ENCODE measurements at places on chromosomes 12 and 14.

DNA sequence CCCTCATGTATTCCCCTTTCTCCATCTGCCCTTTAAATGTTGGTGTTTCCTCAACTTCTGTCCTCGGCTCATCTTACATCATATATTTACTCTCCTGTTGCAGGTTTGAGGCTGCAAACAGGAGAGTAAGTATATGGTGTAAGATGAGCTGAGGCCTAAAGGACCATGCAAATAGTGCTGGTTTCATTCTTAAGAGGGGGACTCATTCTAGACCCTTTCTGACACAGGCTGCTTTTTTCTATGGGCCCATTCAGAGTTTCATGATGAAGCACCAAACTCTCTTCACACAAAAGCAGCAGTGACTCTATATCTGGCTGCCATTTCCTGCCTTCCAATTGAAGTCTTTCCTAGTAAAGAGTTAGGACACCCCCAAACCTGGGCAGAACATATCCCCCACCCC lies 218.5 kb downstream of the PHLDA1 start:
- DNase-seq: no peak

GRCh38 chr14:73091044-73091443 lies 32.7 kb downstream of the RBM25 start:
- DNase-seq: no peak

GRCh38 chr14:68513137-68513536 lies 279.7 kb downstream of the ZFP36L1 start:
- DNase-seq: no peak

- DNase-seq: no peak
Measured at GRCh38 chr12:14656846-14657245, 39.6 kb downstream of the GUCY2C start.

- DNase-seq: no peak
Measured at GRCh38 chr14:51595881-51596455, 55.7 kb upstream of the FRMD6 start.

- DNase-seq: peak; percentile 65
Measured at GRCh38 chr14:64707661-64708060, 3.4 kb downstream of the PLEKHG3 start.

DNA sequence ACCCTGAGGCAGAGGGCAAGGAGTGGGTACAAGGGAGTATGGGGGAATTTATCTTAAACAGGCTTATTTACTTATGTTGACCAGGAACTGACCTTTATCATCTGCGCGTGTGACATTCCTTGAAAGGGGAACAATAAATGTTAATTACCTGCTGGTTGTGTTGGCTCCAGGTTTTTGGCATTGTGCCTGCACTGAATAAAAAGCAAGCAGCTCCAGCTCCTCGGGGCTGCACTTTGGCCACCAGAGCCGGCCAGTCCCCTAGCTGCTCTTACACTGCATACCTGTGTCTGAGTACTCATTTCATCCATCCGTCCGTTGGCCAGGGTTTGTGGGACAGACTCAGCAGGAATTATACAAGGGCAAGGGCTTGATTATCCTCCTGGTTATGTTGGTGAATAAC lies 68.8 kb upstream of the GTF2A1 start:
- no peak for DNase-seq

GRCh38 chr14:50616275-50616674 lies 51.8 kb downstream of the SAV1 start:
- no peak for DNase-seq

DNA sequence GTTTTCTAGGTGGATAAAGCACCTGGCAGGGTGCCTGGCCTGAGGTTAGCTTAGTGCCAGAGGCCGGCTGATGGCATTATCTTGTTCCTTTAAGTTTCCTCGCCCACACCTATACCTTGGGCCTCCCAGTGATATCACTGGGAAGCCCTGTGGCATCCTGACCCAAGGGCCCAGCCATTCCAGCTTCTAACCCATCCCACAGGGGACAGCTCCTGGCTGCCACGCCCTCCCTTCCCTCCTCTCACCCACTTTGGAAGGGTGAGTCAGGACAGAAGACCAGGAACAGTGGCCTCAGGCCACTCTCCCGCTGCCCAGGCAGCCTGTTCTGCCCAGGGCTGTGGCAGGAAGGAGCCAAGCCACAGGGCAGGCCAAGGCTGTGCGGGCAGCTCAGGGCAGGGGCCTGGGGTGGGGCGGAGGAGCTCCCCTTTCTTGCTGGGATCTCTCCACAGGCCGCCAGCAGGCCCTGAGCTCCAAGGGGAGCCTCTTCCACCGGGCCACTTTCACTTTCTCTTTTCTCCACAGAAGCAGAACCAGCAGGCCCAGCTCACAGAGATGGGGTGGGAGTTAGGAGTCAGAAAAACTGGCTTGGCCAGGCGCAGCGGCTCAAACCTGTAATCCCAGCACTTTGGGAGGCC lies 75.1 kb downstream of the IRF2BPL start:
- peak; percentile 44 for DNase-seq
